ENCODE measurements at places on chromosomes 6 and 20. TPM values are rescaled to one million over a fixed set of nuclear protein-coding genes. Genes with fewer than 3 reads are reported as not detected.

Gene CAGE1
- not detected for total RNA-seq

Gene SLC4A11
- total RNA-seq: 5.4 TPM

Gene KIFC1
- total RNA-seq: 133 TPM

Gene ZC2HC1B
- total RNA-seq: not detected

Gene SLC22A7
- total RNA-seq: not detected

Gene SLC13A3
- not detected for total RNA-seq

Gene TNF
- total RNA-seq: 58.8 TPM

Gene ARFGAP1
- 79.6 TPM for total RNA-seq

DNA sequence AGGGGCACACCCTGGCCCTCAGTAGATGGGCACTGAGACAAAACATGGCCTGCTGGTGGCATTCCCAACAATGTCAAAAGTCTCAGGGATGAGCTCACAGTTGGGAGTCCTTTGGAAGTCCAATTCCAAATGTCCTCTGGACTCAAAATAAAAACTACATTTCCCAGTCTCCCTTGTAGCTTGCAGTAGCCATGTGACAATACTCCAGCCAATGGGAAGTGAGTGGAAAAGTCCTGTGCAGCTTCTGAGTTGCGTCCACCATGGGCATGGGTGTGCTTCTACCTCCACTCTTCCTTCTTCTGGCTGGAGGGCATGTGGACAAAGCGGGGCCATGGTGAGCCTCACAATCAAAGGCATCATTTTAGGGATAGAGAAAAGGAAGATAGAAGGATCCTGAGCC is 5.8 kb upstream of the ADAM33 start:
- DNase-seq: no peak
- no peak overlapping the region for H3K27ac ChIP-seq
- H3K36me3 ChIP-seq: no peaks in the 10 kb centered on the region

GRCh38 chr6:161508341-161508740 is 234.5 kb upstream of the AGPAT4 start:
- H3K4me3 ChIP-seq: no peak overlapping the region
- H3K36me3 ChIP-seq: no peaks in the 10 kb centered on the region
- H3K27ac ChIP-seq: no peak overlapping the region
- H3K4me1 ChIP-seq: no peaks in the 10 kb centered on the region
- no peak for DNase-seq
- no peaks in the 10 kb centered on the region for H3K27me3 ChIP-seq

- H3K4me3 ChIP-seq: no peak overlapping the region
- DNase-seq: no peak
- H3K36me3 ChIP-seq: peaks cover 2% of the 10 kb centered on the region
- H3K27me3 ChIP-seq: peaks cover 2% of the 10 kb centered on the region
- H3K27ac ChIP-seq: no peak overlapping the region
Observed at GRCh38 chr6:107697682-107698081, 126.4 kb downstream of the SCML4 start.

DNA sequence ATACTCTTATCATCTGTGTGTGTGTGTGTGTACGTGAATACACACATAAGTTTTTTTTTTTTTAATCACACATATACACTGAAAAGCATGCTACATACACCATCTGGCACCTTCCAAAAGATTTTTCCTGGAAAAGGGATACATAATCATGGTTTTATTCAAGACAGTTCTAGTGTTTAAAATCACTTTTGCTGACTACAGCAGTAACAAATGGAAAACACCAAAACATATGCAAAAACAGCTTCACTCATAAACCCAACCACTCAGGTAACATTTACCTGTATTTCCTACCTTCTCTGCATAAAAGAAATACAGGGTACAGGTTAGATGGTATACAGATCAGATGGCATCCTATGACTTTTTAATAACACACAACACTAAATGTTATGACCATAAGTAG is 2.5 kb downstream of the SNX14 start:
- peak overlapping the region; percentile 28 for H3K27ac ChIP-seq
- H3K27me3 ChIP-seq: no peaks in the 10 kb centered on the region
- H3K4me1 ChIP-seq: peaks cover 23% of the 10 kb centered on the region
- DNase-seq: no peak
- no peak overlapping the region for H3K4me3 ChIP-seq

GRCh38 chr6:43243664-43244321 is 512 bp downstream of the TTBK1 start:
- no peak overlapping the region for H3K4me3 ChIP-seq
- H3K27me3 ChIP-seq: peaks cover 28% of the 10 kb centered on the region
- H3K27ac ChIP-seq: no peak overlapping the region
- H3K4me1 ChIP-seq: peaks cover 21% of the 10 kb centered on the region
- no peak for DNase-seq

DNA sequence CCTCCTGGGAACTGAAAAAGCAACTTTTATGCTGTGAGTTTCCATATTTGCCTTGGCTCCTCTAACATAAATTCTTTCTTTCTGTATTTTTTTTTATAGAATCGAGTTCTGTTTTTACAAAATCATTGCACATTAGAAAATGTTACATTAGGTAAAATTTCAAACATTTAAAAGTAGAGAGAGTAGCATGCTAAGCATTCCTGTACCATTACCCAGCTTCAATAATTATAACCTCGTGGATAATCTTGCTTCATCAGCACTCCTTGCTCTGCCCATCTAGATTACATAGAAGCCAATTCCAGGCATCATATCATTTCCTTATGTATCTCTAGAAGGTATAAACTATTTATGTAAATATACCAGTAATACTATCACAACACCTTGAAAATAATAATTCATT is 15.4 kb upstream of the FBXO30 start:
- no peak overlapping the region for H3K4me3 ChIP-seq
- no peaks in the 10 kb centered on the region for H3K27me3 ChIP-seq

DNA sequence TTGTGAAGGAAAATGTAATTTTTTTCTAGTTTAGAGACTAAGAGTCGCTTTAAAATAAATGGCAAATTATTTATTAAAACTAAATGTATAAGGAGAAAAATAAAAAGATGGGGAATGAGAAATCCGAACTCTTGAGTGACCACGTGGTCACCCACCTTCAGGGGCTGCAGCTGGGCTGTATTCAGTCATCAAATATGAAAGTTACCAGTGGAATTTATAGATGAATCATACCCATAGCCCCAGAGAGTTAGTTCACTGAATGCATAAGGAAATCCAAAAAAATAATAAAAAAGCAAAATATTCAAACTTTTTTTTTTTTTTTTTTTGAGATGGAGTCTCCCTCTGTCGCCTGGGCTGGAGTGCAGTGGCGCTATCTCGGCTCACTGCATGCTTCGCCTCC is 947.7 kb upstream of the ADGRB3 start:
- H3K27ac ChIP-seq: no peak overlapping the region
- no peaks in the 10 kb centered on the region for H3K36me3 ChIP-seq
- no peaks in the 10 kb centered on the region for H3K4me1 ChIP-seq

- no peaks in the 10 kb centered on the region for H3K27me3 ChIP-seq
- peaks cover 13% of the 10 kb centered on the region for H3K36me3 ChIP-seq
- H3K4me1 ChIP-seq: peaks cover 51% of the 10 kb centered on the region
- DNase-seq: peak; percentile 71
- peak overlapping the region; percentile 99 for H3K27ac ChIP-seq
Observed at GRCh38 chr6:125789576-125790357, 993 bp upstream of the NCOA7 start.

- no peaks in the 10 kb centered on the region for H3K27me3 ChIP-seq
- peaks cover 42% of the 10 kb centered on the region for H3K4me1 ChIP-seq
- H3K27ac ChIP-seq: no peak overlapping the region
- peaks cover 40% of the 10 kb centered on the region for H3K36me3 ChIP-seq
Observed at GRCh38 chr20:47272893-47273590, 83.5 kb downstream of the ZMYND8 start.

DNA sequence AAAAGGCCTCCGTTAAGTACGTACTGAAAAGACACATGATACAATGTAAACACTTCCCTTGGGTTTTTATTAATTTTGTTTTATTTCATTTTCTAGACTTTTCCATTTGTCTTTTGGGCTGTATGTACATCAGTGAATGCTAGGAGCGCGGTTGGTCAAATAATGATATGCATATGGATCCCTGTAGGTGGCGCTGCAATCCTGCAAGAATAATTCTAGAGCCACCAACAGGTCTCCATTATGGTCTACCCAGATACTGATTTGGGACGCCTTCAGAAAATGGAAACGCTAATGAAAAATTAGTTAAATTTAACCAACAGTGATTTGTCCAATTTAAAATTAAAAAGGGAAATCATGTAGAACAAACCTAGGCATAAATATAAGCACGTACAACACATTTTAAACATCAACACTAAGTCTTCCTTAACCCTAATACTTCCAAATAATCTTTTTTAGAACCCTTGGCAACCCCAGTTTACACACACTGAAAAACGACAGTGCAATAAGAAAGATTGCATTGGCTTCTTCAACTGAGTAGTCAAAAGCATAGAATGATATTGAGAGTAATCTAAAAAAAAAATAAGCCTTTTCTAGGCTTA is 433.5 kb downstream of the RFPL4B start:
- no peak overlapping the region for H3K27ac ChIP-seq
- H3K27me3 ChIP-seq: no peaks in the 10 kb centered on the region
- no peaks in the 10 kb centered on the region for H3K36me3 ChIP-seq
- peak; percentile 41 for DNase-seq
- H3K4me1 ChIP-seq: no peaks in the 10 kb centered on the region

GRCh38 chr6:47161176-47161687 is 119.1 kb upstream of the ADGRF1 start:
- H3K4me1 ChIP-seq: no peaks in the 10 kb centered on the region
- H3K27me3 ChIP-seq: no peaks in the 10 kb centered on the region
- no peaks in the 10 kb centered on the region for H3K36me3 ChIP-seq
- no peak for DNase-seq

GRCh38 chr6:167475947-167476346 is 151.1 kb downstream of the TTLL2 start:
- no peaks in the 10 kb centered on the region for H3K36me3 ChIP-seq
- no peak overlapping the region for H3K4me3 ChIP-seq
- no peak overlapping the region for H3K27ac ChIP-seq
- H3K4me1 ChIP-seq: no peaks in the 10 kb centered on the region
- peak; percentile 23 for DNase-seq
- H3K27me3 ChIP-seq: peaks cover 7% of the 10 kb centered on the region

DNA sequence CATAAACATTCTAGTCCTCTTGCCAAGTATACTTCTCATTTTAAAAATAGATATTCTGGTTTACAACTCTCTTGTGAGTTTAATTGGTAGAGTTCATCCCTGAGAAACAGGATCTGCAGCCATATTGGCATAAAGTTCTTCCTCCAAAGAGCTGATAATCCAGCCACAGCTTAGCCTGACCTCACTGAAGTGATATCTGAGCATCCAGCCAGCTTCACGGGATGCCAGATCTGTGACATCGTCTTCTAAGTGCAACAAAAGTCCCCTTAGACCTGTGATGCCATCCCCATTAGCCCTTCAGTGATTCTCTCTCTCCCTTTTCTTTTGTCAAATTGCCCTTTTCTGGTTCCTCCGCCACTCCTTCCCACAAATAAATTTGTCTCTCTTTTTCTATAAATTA is 180.6 kb upstream of the STXBP5 start:
- no peak overlapping the region for H3K27ac ChIP-seq
- no peaks in the 10 kb centered on the region for H3K4me1 ChIP-seq
- no peak overlapping the region for H3K4me3 ChIP-seq
- no peaks in the 10 kb centered on the region for H3K36me3 ChIP-seq

DNA sequence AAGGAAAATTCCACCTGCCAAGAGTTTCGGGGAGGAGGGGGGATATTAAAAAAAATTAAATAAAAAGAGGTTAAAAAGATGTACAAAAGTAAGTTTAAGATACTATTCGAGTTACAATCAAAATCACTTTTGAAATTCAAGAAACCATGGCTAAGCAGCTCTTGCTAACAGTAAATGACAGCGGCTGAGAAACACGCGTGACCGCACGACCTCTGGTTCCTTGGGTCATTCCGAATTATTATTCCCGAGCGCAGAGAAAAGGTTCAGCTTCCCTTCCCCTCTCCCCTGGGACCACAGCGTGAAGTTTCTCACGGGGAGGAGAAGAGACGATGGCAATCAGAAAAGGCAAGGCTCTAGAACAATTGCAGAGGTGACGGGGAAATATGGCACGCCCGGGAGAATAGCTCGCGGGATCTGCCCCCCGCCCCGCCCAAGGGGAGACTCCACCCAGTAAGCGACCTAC is 496 bp downstream of the TMEM242 start:
- H3K27me3 ChIP-seq: peaks cover 14% of the 10 kb centered on the region
- peak; percentile 89 for DNase-seq
- H3K36me3 ChIP-seq: peaks cover 4% of the 10 kb centered on the region
- H3K27ac ChIP-seq: peak overlapping the region; percentile 88
- peak overlapping the region; percentile 98 for H3K4me3 ChIP-seq

DNA sequence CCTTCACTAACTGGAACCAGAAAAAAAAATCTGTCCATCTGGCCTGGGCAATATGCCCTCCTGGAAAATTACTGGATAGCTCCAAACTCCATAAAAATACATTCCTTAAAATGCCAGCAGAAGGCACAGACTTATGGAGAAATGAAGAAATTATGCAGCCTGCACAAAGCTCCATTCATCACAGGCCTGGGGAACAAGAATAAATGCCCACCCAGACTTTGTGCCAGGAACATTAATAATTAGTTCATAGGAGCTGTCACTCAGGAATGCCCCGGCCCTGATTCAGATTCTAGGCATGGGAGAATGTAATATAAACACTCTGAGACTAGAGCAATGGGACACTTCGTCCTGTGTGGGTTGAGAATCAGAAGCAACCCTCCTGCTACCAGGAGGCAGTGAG is 199.3 kb downstream of the OTOR start:
- no peaks in the 10 kb centered on the region for H3K4me1 ChIP-seq
- H3K4me3 ChIP-seq: no peak overlapping the region
- DNase-seq: no peak
- no peaks in the 10 kb centered on the region for H3K36me3 ChIP-seq

DNA sequence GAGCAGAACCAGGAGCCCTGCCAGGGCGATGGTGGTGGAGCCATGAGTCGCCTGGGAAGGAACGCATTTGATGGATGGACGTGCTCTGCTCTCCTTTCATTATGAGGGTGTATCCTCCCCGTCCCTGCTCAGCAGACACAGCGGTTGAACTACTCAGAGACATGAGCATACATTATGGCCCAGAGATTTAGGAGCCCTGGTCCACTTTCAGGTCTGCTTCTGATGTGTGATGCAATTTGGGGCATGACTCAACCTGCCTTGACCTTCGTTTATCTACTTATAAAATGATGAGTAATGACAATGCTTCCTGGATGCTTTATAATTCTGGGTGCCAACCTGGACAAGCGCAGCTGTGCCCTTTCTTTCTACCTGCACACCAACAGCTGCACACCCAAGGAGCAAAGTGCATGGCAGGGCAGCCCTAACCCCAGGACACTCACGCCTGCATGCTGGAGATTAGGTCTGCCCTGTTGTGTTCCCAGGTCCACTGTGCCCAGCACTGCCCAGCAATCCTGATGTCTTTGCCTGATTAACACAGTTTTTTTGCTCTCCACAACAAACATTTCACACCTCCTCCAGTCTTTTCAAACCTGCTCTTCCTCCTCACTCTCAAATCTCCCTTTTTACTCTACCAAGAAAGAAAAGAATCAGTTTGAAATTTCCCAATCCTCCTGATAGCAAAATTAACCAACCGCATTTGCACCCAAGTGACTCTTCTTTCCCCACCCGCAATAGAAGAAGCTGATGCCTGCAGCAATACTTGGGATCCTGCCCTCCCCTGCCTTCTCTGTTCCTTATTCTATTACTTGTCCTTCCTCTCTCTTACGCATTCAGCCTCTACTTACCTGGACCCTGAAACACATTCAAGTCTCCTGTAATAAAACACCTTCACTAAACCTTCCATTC is 81.2 kb downstream of the EZR start:
- H3K27ac ChIP-seq: peak overlapping the region; percentile 1
- no peak for DNase-seq
- no peaks in the 10 kb centered on the region for H3K27me3 ChIP-seq
- no peak overlapping the region for H3K4me3 ChIP-seq

GRCh38 chr6:71252960-71253359 is 35.7 kb upstream of the OGFRL1 start:
- H3K27me3 ChIP-seq: peaks cover 5% of the 10 kb centered on the region
- no peaks in the 10 kb centered on the region for H3K36me3 ChIP-seq
- H3K4me3 ChIP-seq: no peak overlapping the region
- H3K27ac ChIP-seq: no peak overlapping the region
- no peak for DNase-seq
- no peaks in the 10 kb centered on the region for H3K4me1 ChIP-seq
